ENCODE measurements at places on chromosomes 5 and 9.

- DNase-seq, result no peak
Measured at GRCh38 chr9:6641056-6641455, 4.5 kb downstream of the GLDC start.

DNA sequence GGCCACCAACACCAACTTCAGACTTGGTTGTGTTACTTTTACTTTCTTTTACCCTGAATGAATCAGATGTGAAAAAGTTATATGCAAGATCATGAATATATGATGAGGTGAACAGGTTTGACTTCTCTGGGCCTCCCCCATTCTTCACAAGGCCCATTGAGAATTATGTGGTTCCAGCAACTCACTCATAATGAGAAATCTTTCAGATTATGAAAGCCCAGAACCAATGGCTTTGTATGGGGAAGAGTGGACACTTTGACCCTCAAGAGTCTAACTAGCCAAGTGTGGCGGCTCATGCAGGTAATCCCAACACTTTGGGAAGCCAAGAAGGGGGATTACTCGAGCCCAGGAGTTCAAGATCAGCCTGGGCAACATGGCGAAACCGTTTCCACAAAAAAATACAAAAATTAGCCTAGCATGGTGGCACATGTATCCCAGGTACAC, 16.1 kb upstream of the LNPEP start:
- no peak for DNase-seq

- DNase-seq, result no peak
Measured at GRCh38 chr5:172362755-172363154, 79.2 kb upstream of the UBTD2 start.

DNA sequence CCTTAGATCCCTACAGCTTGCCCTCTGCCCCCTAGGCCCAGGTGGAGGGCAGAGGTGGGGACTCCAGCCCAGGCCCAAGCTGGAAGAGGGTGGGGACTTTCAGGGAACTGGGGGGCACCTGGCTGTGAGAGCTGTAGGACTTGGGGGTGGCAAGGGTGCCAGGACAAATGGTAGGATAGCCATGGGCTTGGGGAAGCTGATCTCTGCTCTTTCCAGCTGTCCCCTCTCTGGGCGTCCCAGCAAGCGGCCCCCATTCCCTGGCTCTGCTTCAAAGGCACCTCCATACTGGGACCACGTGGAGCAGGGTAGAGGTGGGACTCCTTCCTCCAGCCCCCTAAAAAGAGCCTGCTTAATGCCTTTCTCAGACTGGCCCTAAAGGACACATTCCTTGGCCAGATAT, 385 bp downstream of the LTC4S start:
- DNase-seq, result no peak

GRCh38 chr9:136059321-136059791, 35.7 kb downstream of the NACC2 start:
- no peak for DNase-seq

DNA sequence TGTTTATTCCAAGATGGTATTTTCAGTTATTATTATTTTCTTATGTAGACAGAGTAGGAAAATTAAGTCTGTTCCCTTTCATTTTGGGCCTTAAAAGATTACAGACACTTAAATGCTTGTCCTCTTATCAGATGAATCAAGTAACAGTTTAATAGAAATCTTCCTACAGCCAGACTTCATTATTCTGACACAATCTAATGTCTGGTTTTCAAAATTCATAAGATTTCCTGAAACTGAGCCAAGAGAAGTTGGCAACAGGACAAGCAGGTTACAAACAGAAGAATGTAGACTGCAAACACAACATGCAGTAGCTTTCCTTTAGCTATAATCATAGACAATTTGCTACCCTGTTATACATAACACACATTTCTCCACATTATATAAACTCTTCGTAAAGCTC, 130.5 kb downstream of the FBXL17 start:
- DNase-seq, result peak; percentile 35

- no peak for DNase-seq
Measured at GRCh38 chr9:976258-976942, at the start of gene DMRT3. TSS of gene DMRT3 (plus strand) at chr9:976655. CDS start at chr9:977002, 347 bp downstream.

DNA sequence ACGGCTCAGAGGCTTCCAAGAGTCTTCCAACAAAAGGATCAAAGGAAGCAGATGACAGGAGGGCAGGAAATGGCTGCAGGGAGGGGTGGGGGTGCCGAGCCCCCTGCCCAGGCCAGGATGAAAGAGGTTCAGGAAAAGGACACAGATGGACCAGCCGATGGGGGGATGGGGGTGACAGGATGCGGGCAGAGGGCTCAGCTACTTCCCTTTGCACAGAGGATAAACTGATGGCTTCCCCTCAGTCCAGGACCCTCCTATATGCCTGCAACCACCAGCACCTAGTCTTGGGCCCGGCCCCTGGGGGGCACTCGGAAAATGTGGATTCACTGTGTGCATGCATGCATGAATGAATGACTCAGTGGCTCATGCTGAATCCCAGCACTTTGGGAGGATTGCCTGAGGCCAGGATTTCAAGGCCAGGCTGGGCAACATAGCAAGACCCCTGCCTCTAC, 148.2 kb downstream of the C9orf50 start:
- no peak for DNase-seq

DNA sequence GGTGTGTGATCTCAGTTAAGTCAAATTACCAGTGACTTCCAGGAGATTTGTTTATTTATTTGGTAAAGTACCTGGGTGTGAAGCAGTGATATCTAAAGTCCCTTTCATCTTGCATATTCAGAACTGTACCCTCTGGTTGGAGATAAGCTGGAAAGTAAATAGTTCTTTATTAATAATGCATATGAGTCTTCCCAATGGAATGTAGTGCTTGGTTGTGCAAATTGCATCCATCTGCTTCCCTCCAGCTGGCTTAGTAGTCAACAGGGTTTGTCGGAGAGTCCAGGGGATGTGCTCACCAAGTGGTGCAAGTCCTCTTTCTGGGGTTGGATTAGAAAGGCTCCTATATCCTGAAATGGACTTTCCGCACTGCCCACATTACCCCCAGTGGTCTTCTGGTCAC, 42.0 kb downstream of the TRPM3 start:
- no peak for DNase-seq

DNA sequence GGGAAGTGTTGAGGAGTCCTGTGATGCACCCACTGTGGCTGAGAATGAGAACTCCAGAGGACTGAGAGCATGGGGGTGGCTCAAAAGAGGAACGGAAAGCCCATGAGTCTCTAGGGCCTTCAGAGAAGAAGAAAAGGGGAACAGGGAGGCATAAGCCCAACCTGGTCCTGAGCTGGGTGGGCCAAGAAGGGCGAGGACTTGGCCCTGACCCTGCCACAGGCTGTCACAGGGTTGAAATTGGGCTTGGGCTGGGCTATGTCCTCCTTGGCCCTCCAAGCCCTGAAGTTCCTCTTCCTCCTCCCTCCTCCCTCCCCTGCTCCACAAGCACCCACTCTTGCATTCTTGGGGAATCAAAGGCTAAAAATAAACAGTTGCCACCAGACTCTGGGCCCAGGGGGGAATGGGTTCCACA, 49.3 kb upstream of the PPARGC1B start:
- no peak for DNase-seq

GRCh38 chr5:140555747-140556312, 1.4 kb downstream of the SRA1 start:
- DNase-seq, result no peak

DNA sequence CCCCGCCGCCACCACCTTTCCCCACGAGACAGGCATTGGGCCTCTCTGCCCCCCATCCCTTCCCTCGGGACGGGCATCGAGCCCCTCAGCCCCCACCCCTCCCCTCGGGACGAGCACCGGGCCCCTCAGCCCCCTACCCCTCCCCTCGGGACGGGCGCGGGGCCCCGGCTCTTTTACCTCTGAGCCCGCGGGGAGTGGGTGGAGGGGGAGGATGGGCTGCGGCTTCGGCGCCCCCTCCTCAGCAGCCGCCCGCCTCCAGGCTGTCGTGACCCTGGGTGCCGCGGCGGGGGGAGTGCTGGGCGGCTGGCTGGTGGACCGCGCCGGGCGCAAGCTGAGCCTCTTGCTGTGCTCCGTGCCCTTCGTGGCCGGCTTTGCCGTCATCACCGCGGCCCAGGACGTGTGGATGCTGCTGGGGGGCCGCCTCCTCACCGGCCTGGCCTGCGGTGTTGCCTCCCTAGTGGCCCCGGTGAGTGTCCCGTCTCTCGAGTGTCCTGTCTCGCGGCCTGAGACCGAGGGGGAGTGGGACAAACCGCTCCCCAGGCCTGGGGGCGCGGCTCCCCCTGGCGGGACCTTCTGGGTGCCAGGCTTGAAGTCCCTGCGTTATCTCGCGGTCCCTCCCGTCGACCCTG, 791 bp downstream of the SLC2A8 start:
- peak; percentile 11 for DNase-seq

DNA sequence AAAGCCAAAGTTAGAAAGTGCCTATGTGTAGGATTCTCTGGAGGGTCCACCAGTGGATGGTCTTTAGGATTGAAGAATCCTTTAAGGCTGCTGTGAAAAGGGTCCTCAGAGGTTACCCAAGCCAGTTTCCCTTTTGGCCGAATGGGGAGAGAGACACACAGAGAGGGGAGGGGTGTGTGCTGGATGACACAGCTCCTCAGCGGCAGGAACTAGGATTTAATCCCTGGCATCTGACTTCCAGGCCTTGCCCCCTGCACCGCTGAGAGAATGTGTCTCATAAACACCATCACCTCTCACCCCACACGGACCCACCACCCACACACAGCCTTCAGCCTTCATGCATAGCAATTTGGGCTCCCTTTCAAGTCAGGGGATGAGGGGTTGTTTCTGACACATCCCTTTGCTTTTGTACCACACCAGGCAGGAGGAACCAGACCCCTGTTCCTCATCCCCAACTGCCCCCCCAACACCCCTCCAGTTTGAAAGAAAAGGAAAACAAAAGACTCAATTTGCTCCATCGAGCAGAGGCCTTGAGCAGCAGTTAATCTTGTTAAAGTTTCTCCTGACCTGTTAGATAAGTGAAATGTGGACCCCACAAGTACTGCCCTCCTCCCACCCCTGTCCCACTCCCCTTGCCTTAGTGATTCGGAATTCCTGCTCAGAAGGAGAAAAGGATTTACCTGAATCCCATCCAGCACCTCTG, 4.0 kb downstream of the PAPPA start:
- peak; percentile 58 for DNase-seq

DNA sequence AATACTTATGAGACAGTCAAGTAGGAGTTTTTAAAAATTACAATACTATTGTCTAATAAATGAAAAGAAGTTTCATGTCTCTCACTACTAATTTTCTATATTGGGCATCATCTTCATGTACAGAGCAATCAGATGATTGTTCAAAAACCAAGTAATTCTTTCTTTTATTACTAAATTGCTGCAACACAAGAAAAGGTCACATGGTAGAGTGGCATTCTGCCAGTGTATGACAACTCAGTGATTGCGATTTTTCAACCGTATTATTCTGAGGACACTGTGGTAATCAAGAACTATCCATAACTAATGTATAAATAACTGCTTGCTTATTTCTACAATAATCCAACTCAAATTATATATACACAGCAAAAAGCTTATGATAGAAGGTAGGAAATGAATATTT, 96.7 kb upstream of the GRHPR start:
- DNase-seq, result no peak

DNA sequence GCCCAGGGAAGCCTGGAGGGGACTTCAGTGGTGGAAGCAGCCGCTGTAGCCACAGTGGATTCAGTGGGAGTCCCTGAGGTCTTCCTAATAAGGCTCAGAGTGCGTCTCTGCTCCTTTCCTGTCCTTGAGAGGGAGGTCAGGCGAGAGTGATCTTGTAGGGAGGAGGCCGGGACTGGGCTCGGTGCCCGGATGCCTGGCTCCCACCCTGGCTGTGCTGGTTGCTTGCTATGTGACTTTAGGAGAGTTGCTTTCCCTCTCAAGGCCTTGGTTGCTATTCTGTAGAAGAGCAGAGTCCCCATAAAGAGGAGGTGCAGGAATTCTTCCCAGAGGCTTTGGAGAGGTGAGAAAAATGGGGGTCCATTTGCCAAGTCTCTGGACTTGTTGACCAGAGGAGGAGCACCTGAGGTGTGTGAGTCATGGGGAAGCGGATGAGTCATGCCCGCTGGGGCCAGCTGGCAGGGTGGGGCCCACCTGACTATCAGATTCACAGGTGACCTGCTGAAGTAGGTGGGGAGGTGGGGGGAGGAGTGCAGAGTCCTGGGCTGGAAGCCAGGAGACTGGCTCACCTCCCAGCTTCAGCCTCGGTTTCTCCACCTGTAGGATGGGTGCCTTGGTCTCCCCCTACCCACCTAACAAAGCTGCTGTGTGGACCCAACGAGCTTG, 13.8 kb downstream of the GSN start:
- DNase-seq, result no peak
